ENCODE measurements at places on chromosomes 3 and 15.

DNA sequence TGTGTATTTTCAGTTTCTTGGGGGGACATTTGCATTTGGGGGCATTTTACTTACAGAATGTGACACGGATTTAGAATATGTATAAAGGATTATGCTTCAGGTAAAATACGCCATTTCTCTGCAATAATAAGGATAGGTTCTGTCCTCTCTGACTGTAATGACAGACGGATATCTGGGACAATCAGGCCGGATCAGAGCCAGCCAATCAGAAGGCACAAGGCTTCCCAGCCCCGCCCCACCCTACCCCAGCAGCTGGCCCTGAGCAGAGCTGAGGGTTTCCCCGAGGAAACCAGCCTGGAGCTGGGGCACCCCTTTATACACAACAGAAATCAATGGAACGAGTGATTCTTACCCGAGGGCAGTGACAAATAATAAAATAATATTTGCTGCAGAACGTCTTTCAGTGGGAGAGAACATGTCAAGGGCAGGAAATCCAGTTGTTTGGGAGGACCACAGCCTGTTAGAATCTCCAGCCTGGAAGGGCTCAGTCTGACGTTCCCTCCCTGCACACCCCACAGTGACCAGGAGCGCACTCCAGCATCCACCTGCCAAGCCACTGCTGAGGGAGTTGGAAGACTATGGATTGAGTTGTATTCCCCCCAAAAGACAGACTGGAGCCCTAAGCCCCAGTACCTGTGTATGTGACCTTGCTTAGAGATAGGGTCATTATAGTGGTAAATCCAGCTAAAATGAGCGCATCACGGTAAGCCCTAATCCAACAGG is 30.3 kb upstream of the SEC13 start:
- DNase-seq, result no peak

DNA sequence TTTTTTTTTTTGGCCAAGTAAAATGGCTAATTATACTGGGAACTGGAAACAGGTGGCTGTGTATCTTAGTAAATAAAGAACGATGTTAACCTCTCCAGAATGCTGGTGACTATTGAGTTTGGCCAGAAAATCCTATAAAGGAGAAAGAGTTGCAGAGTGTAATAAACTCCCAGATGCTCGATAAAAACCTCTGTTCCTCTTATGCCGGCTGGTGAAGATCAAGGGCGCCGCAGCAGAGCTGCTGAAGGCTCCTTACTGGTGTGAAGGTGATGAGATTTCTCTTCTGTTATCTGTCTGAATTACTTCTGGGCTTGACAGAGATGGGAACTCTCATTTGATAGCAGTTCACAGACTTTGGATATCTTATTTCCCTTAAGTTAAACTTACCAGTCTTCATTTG is 104.6 kb downstream of the PTPRG start:
- no peak for DNase-seq

GRCh38 chr15:64898406-64898805 is 13.3 kb upstream of the ANKDD1A start:
- no peak for DNase-seq

DNA sequence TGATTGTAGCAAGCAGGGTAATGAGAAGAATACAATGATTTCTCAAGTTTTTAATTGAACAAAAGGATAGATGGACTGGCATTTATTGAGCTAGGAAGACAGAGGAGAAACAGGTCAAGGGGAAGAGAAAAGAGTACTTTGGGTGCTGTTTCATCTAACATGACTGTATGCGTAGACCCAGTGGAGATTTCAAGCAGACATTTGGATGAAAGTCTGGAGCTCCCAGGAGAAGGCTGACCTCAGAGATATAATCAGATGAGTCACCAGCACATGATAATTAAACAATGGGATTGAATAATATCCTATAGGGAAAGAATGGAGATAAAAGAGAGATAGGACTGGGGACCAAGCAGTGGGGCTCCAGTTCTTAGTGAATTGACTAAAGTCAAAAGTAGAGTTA is 194.9 kb downstream of the ARRDC4 start:
- no peak for DNase-seq

GRCh38 chr3:186340204-186340603 is 21.8 kb downstream of the DGKG start:
- DNase-seq, result no peak

Measured in activated T-cell treated with anti-CD3 and anti-CD28 coated beads, Interleukin-2, amount 50 U/mL, for 48 hours (primary cell).